ENCODE measurements at places on chromosomes 16 and 17. TPM values are rescaled to one million over a fixed set of nuclear protein-coding genes. Genes with fewer than 3 reads are reported as not detected.

- H3K27ac ChIP-seq, result no peak overlapping the region
- H3K4me1 ChIP-seq, result peaks cover under 1% of the 10 kb centered on the region
- H3K4me3 ChIP-seq, result no peak overlapping the region
- H3K27me3 ChIP-seq, result no peaks in the 10 kb centered on the region
- no peak for DNase-seq
- no peaks in the 10 kb centered on the region for H3K36me3 ChIP-seq
These were observed 85.8 kb downstream of the GNAO1 start for GRCh38 chr16:56277075-56277474.

ARSG gene
- 7.4 TPM for total RNA-seq

DNA sequence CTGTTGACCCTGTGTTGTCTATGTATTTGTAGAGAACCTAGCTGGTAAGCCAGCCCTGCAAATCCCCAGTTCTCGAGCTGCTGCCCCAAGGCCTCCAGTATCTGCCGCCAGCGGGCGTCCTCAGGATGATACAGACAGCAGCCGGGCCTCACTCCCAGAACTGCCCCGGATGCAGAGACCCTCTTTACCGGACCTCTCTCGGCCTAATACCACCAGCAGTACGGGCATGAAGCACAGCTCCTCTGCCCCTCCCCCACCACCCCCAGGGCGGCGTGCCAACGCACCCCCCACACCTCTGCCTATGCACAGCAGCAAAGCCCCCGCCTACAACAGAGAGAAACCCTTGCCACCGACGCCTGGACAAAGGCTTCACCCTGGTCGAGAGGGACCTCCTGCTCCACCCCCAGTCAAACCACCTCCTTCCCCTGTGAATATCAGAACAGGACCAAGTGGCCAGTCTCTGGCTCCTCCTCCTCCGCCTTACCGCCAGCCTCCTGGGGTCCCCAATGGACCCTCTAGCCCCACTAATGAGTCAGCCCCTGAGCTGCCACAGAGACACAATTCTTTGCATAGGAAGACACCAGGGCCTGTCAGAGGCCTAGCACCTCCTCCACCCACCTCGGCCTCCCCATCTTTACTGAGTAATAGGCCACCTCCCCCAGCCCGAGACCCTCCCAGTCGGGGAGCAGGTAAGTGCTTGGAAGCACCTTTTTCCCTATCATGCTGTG lies 23.1 kb upstream of the CDC6 start:
- no peak for DNase-seq
- H3K27me3 ChIP-seq, result no peaks in the 10 kb centered on the region
- H3K27ac ChIP-seq, result peak overlapping the region; percentile 69
- no peak overlapping the region for H3K4me3 ChIP-seq

DNA sequence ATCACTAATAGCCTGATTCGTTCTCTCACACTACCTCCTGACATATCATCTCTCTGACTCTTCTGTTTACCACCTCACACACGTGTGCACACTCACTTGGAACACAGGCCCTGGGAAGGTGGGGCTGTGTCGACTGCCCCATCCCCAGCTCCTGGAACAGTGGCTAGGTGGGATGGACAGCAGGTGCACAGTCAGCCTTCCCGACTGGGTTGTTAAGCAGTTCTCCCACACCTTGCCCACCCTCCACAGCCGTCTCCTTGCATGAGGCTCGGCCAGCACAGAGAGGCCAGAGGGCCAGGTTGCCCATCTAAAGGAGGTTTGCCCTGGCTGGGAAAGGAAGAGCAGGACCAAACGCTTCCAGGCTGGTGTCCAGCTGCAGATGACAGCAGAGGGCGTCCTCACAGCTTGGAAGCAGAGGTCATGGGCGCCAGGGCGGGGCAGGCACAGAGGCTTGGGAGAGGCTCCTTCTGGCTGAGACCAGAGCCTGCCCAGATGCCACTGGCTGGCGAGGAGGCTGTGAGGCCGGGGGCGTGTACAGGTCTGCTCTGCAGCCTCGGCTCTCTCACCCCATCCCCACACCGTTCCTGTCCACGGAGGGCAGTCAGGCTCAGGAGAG lies 92.8 kb downstream of the AMFR start:
- H3K4me1 ChIP-seq, result peaks cover 5% of the 10 kb centered on the region
- H3K36me3 ChIP-seq, result no peaks in the 10 kb centered on the region
- H3K27ac ChIP-seq, result no peak overlapping the region
- no peak for DNase-seq

ZNF200 gene
- total RNA-seq, result 7.8 TPM

DNA sequence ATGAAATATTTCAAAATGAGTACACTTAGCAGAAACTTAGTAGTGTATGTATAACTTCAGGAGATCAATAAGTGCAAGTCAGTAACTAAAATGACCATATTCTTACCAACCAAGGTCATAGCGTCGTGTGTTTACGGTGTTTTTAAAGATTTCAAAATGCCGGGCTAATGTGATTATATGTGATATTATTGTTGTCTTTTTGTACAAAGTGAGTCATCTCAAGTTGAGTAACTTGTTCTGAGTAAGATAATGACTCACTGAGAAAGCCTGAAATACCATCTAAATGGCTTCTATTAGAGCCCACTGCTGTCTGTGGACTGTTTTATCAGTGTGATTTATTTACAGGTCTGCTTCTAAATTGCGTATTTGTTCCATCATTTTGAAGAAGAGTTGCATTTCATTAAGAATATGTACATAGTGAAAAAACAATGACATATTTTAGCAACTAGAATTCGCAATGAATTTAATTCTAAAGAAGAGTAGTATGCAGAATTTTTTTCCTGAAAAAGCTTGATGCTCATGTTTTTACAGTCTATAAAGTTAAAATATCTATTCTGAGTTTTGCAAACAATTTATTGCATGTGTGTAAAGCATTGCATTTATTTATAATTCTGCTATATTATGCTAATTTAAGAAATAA lies 12.7 kb downstream of the KRT12 start:
- peaks cover 2% of the 10 kb centered on the region for H3K27me3 ChIP-seq
- no peak overlapping the region for H3K27ac ChIP-seq
- no peak overlapping the region for H3K4me3 ChIP-seq
- H3K4me1 ChIP-seq, result peaks cover 11% of the 10 kb centered on the region
- no peaks in the 10 kb centered on the region for H3K36me3 ChIP-seq

UBALD2 gene
- total RNA-seq, result 13.2 TPM

GRCh38 chr16:6081320-6081976 lies 983.9 kb upstream of the EEF2KMT start:
- H3K4me3 ChIP-seq, result no peak overlapping the region
- no peaks in the 10 kb centered on the region for H3K4me1 ChIP-seq
- H3K27ac ChIP-seq, result no peak overlapping the region
- no peaks in the 10 kb centered on the region for H3K36me3 ChIP-seq
- DNase-seq, result no peak
- no peaks in the 10 kb centered on the region for H3K27me3 ChIP-seq

DNA sequence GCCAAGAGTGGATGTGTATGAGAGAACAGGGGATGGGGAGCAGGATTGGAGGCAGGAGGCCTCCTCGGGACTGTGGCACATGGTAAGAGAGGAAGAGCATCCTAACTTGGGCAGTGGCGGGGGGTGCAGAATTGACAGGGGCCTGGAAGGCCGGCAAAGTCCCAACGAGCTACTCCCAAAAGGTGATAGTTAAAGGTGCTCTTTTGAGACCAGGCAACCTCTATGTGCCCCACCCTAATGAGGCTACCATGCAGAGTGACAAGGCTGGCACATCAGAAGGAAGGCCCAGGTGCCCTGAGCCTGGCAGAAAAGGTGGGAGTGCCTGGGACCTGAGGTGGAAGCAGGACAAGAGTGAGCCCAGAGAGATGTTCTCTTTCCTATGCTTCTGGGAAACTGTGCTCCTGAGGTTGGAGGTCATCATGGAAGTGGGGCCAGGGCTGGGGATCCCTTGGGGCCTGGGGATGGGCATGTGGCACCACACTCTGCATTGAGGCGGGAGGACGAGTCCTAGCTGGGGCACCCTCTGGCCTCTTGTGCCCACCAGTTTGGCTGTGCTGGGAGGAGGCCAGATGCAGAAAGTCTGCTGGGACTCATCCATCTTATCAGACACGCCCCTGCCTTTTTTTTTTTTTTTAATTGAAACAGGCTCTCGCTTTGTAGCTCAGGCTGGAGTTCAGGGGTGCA lies 5.9 kb downstream of the RAB11FIP4 start:
- peak; percentile 52 for DNase-seq
- H3K36me3 ChIP-seq, result no peaks in the 10 kb centered on the region
- H3K4me1 ChIP-seq, result peaks cover 3% of the 10 kb centered on the region
- H3K27me3 ChIP-seq, result peaks cover 27% of the 10 kb centered on the region
- H3K27ac ChIP-seq, result no peak overlapping the region
- no peak overlapping the region for H3K4me3 ChIP-seq

GCGR gene
- total RNA-seq, result not detected

- no peak for DNase-seq
- H3K27me3 ChIP-seq, result no peaks in the 10 kb centered on the region
- no peaks in the 10 kb centered on the region for H3K36me3 ChIP-seq
These were observed 1164.7 kb upstream of the CDH8 start for GRCh38 chr16:63200940-63201339.

- peaks cover 4% of the 10 kb centered on the region for H3K36me3 ChIP-seq
- no peak overlapping the region for H3K4me3 ChIP-seq
- no peak for DNase-seq
- peak overlapping the region; percentile 47 for H3K27ac ChIP-seq
- H3K27me3 ChIP-seq, result no peaks in the 10 kb centered on the region
These were observed 25.5 kb downstream of the BAIAP2 start for GRCh38 chr17:81060416-81060815.

FGF11 gene
- total RNA-seq, result 6.0 TPM

Data from chondrocyte (in vitro differentiated cells).